ENCODE measurements at places on chromosomes 6 and 20. TPM values are rescaled to one million over a fixed set of nuclear protein-coding genes. Genes with fewer than 3 reads are reported as not detected.

- peaks cover 8% of the 10 kb centered on the region for H3K4me1 ChIP-seq
- no peak overlapping the region for H3K27ac ChIP-seq
- no peaks in the 10 kb centered on the region for H3K27me3 ChIP-seq
- H3K36me3 ChIP-seq = no peaks in the 10 kb centered on the region
- DNase-seq = no peak
These were observed 71.9 kb upstream of the RREB1 start for GRCh38 chr6:7035837-7036249.

DNA sequence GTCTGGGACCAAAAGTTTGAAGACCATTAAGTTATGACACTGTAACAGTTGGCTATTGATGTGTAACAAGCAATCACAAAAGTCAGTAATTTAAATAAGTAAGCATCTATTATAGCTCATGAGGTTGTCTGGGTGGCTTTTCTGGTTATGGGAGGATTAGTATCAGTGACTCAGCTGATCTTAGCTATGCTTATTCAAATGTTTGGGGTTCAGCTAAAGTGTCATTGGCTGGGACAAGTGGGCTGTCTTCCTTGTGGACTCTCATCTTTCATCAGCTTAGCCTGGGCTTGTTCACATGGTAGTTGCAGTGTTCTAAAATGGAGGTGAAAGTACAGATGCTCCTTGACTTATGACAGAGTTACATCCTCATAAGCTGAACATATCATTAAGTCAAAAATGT is 74.6 kb upstream of the LAMP5 start:
- DNase-seq = no peak
- no peaks in the 10 kb centered on the region for H3K4me1 ChIP-seq
- no peak overlapping the region for H3K4me3 ChIP-seq
- no peaks in the 10 kb centered on the region for H3K36me3 ChIP-seq
- H3K27ac ChIP-seq = no peak overlapping the region
- H3K27me3 ChIP-seq = no peaks in the 10 kb centered on the region

GRCh38 chr20:31476643-31477215 is 1.6 kb downstream of the REM1 start:
- no peaks in the 10 kb centered on the region for H3K36me3 ChIP-seq
- no peaks in the 10 kb centered on the region for H3K4me1 ChIP-seq
- no peaks in the 10 kb centered on the region for H3K27me3 ChIP-seq
- H3K27ac ChIP-seq = no peak overlapping the region
- no peak overlapping the region for H3K4me3 ChIP-seq

Gene HDGFL1
- total RNA-seq = not detected

DNA sequence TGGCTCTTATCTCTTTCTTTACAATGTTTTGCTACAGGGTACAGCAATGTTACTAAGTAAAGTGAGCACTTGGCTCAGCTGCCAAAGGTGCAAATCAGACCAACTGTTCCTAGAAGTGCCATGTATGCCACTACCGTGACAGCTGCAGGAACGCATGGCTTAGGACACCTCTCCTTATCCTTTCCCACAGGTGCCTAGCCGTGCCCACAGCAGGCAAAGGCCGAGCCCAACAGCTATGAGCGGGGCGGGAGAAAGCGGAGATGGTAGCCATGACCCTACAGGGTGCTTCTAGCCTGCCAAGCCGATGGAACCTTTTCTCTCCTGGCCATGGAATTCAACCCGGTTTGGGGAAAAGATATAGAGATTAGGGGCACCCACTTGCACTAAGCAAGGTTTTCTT is 97.1 kb downstream of the FAXC start:
- H3K27me3 ChIP-seq = no peaks in the 10 kb centered on the region
- H3K36me3 ChIP-seq = no peaks in the 10 kb centered on the region
- no peak overlapping the region for H3K27ac ChIP-seq
- H3K4me1 ChIP-seq = no peaks in the 10 kb centered on the region
- no peak overlapping the region for H3K4me3 ChIP-seq

Gene MUCL3
- total RNA-seq = not detected
